ENCODE measurements at places on chromosomes 3 and 15. TPM values are rescaled to one million over a fixed set of nuclear protein-coding genes. Genes with fewer than 3 reads are reported as not detected.
A peak's percentile ranks its signal among the peaks of the same experiment; 100 is the strongest.

GRCh38 chr15:85296615-85297402 lies 83.6 kb upstream of the AKAP13 start:
- DNase-seq = peak; percentile 86

- peak; percentile 75 for DNase-seq
These were observed 77.7 kb downstream of the OCA2 start for GRCh38 chr15:28021281-28022039.

Gene POPDC2
- 0.54 TPM for polyA plus RNA-seq

Gene FAM43A
- polyA plus RNA-seq = 2.6 TPM
